ENCODE measurements at places on chromosomes 7 and 10.

- DNase-seq, result no peak
These were observed 84.3 kb downstream of the CUL2 start for GRCh38 chr10:35005868-35006267.

- DNase-seq, result no peak
These were observed 126.1 kb upstream of the GRB10 start for GRCh38 chr7:50908628-50909290.

DNA sequence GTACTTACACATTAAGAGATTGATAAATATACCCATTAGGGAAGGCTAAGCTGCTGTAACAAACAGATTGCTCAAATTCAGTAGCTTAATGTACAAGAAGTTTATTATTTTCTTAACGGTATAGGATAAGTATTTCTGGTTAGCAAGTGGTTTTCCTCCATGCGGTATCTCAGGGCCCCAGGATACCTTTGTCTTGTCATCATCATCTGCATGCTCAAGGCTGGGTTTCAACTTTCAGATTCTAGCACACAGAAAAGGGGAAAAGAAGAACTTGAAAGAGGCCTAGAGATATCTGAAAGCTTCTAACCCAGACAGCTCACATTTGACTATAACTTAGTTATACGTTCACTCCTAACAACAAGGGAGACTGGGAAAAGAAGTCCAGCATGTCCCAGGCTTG lies 11.8 kb upstream of the GALNT17 start:
- DNase-seq, result no peak

DNA sequence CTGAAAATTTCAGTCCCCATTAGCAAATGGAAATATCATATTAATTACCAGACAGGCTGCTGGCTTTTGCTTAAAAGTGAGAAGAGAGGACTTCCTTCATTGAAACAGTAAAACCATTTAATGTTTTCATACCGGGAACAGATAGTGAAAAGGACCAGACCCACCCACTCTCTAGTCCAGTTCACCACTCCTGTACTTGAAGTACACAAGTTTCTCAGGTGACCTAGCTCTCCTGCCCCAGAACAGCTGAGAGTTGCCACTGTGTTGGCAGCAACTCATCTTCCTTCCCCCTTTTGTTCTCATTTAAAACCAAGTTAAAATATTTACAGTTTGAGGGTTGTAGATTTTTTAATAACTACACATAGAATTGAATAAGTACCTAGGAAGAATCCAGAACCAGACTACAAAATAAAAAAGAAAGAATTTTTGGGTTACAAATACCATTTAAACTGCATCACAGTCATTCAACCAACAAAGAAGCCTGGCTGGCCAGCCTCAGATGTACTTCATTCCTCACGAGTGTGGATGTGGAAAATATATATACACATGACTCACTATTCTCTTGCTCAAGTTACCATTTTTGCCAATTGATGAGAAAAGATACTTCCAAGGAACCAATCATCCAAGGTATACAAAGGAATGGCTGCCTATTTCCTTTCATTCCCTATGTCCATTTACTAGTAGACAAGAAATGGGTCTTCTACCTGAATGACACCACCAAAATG lies 68.1 kb downstream of the VPS41 start:
- no peak for DNase-seq

Data from stimulated activated CD4-positive, alpha-beta T cell treated with anti-CD3 and anti-CD28 coated beads, Interleukin-1b, Interleukin-23, amount 100 ng/mL, for 1 hour (primary cell).